ENCODE measurements at places on chromosomes 12 and 14. TPM values are rescaled to one million over a fixed set of nuclear protein-coding genes. Genes with fewer than 3 reads are reported as not detected.

The GLT8D2 gene
- 0.54 TPM for total RNA-seq

The SERPINA1 gene
- total RNA-seq, result 4.9 TPM

The CEBPE gene
- total RNA-seq, result not detected

DNA sequence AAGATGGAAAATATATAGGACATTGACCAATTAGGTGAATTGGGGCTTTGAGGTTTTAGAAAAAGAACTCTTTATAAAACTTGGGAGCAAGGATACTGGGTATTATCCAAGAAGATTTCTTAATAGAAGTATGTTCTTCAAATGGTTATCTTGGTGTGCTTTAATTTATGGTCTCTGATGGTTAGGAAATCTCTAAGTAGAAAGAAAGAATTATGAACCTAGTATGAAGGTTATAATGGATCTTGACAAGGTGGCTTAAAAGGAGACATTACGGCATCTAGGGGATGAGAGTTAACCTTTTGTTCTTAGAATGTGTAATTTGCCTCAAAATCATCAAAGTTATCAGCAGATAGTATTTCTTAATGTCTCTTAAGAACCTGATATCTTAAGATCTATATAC is 210.4 kb upstream of the PRICKLE1 start:
- H3K27me3 ChIP-seq, result no peaks in the 10 kb centered on the region
- H3K4me1 ChIP-seq, result no peaks in the 10 kb centered on the region
- no peak overlapping the region for H3K4me3 ChIP-seq
- no peak overlapping the region for H3K27ac ChIP-seq

DNA sequence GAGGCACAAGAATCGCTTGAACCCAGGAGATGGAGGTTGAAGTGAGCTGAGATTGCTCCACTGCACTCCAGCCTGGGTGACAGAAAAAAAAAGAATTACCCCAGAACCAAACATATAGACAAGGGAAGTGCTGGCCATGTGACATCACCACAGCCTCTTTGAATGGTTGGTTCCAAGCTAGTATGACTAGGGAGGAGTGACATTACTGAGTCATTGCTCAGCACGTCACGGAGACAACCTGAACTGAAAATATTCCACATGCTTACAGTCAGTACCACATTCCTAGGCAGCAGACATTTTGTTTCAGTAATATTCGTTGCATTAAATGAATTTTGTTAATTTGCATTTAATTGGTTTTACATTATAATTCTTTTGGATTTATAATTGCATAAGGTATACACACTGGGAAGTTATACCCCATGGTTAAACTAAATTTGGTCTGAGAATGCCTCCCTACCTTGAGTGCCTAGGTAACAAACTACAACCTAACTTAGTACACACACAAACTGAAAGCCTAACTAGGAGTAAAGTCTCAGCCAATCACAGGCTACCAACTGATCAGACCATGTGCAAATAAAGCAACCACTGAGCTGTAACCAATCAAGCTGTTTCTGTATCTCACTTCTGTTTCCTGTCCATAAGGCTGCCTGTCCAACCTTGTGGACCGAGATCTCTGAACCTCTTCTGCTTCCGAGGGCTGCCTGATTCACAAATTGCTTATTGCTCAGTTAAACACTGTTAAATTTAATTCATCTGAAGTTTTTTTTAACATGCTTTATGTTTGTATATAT is 164.4 kb downstream of the CAND1 start:
- H3K27ac ChIP-seq, result no peak overlapping the region
- no peaks in the 10 kb centered on the region for H3K4me1 ChIP-seq
- no peak overlapping the region for H3K4me3 ChIP-seq
- no peak for DNase-seq

DNA sequence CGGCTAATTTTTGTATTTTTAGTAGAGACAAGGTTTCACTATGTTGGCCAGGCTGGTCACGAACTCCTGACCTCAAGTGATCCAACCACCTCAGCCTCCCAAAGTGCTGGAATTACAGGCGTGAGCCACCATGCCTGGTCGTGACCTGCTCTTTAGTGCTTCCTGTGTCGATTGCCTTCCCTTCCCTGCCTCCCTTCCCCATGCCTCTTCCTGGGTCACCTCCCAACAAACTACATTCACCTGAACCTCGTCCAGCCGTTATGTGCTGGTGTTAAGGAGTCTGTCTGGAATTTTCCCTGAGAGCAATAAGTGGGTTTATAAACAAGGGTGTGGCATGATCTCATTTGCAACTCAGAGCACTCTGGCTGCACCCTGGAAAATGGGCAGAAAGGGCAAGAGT is 32.1 kb upstream of the C12orf76 start:
- H3K27ac ChIP-seq, result no peak overlapping the region
- no peak overlapping the region for H3K4me3 ChIP-seq
- H3K36me3 ChIP-seq, result no peaks in the 10 kb centered on the region
- no peak for DNase-seq

DNA sequence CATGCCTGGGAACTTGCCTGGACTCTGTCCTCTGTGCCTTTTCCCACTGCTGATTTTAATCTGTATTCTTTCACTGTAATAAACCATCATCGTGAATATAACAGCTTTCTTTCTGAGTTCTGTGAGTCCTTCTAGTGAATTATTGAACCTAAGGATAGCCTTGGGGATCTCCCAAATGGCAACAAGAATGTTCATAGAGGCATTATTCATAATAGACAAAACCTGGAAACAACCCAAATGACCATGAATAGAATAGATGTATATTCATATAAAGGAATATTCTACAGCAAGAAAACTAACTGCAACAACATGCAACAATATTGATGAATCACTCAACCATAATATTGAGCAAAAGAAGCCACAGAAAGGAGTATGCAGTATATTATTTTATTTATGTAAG is 44.7 kb upstream of the CEP83 start:
- H3K4me3 ChIP-seq, result no peak overlapping the region
- H3K36me3 ChIP-seq, result no peaks in the 10 kb centered on the region
- no peaks in the 10 kb centered on the region for H3K4me1 ChIP-seq
- peaks cover 2% of the 10 kb centered on the region for H3K27me3 ChIP-seq
- no peak overlapping the region for H3K27ac ChIP-seq

- no peak for DNase-seq
- no peaks in the 10 kb centered on the region for H3K4me1 ChIP-seq
- no peaks in the 10 kb centered on the region for H3K36me3 ChIP-seq
- H3K27ac ChIP-seq, result no peak overlapping the region
- H3K27me3 ChIP-seq, result no peaks in the 10 kb centered on the region
Observed at GRCh38 chr12:100553936-100554335, 19.5 kb upstream of the GAS2L3 start.

- H3K4me1 ChIP-seq, result no peaks in the 10 kb centered on the region
- no peak overlapping the region for H3K4me3 ChIP-seq
- DNase-seq, result no peak
- H3K36me3 ChIP-seq, result no peaks in the 10 kb centered on the region
Observed at GRCh38 chr14:65720171-65720570, 307.6 kb downstream of the FUT8 start.

DNA sequence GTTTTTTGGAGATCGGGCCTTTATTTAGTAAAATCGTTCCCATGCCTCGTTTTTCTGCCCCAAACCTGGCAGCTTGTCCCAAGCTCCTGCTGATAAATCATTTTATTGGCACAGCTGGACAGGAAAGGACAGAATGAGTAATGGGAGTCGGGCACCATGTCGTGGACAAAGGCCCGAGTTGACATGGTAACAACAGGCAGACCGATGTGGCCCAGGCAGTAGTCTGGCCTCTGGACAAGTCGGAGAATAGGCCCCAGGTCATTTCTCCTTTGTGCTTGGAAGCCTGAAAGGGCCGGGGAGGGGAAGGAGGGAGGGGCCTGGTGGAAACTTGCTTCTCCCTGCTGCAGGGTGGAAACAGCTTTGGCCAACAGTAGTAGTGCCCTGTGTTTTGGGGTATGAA is 234.9 kb downstream of the SUDS3 start:
- H3K4me1 ChIP-seq, result no peaks in the 10 kb centered on the region
- H3K4me3 ChIP-seq, result no peak overlapping the region
- DNase-seq, result no peak
- no peak overlapping the region for H3K27ac ChIP-seq
- no peaks in the 10 kb centered on the region for H3K36me3 ChIP-seq

DNA sequence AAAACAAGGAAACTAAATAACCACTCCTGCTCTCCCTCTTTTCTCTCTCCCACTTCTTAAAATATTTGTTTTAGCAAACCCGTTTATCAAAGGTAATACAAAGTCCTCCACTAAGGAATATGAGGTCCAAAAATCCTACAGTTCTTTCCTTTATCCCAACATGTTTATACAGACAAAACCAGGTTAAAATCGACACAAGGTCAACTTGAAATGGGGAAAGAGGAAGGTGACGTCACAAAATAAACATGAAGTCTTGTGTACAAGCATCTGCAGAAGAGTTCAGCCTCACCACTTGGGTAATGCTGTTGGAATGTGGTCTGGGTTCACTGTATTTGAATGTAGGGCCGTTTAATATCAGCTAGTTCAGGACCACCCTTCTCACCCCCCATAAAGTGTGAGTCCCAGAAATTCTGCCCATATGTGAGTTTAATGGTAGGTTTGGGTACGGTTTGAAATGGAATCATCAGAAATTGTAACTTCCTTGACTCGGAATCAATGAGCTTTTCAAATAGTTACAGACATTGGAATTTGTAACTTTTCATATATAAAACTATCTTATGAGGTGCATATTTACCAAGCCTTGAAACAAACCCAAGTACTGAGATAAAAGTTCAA is 120.0 kb upstream of the SLC38A2 start:
- H3K36me3 ChIP-seq, result no peaks in the 10 kb centered on the region
- peaks cover 43% of the 10 kb centered on the region for H3K4me1 ChIP-seq
- no peaks in the 10 kb centered on the region for H3K27me3 ChIP-seq
- peak overlapping the region; percentile 95 for H3K27ac ChIP-seq
- peak; percentile 89 for DNase-seq
- no peak overlapping the region for H3K4me3 ChIP-seq

GRCh38 chr12:25404955-25405354 is 148.1 kb downstream of the LMNTD1 start:
- no peaks in the 10 kb centered on the region for H3K27me3 ChIP-seq
- no peak overlapping the region for H3K4me3 ChIP-seq
- no peaks in the 10 kb centered on the region for H3K4me1 ChIP-seq
- no peaks in the 10 kb centered on the region for H3K36me3 ChIP-seq
- no peak overlapping the region for H3K27ac ChIP-seq

GRCh38 chr12:13980538-13981295 is 685 bp downstream of the GRIN2B start:
- H3K27me3 ChIP-seq, result peaks cover 7% of the 10 kb centered on the region
- no peaks in the 10 kb centered on the region for H3K4me1 ChIP-seq
- H3K36me3 ChIP-seq, result peaks cover 3% of the 10 kb centered on the region
- no peak for DNase-seq

DNA sequence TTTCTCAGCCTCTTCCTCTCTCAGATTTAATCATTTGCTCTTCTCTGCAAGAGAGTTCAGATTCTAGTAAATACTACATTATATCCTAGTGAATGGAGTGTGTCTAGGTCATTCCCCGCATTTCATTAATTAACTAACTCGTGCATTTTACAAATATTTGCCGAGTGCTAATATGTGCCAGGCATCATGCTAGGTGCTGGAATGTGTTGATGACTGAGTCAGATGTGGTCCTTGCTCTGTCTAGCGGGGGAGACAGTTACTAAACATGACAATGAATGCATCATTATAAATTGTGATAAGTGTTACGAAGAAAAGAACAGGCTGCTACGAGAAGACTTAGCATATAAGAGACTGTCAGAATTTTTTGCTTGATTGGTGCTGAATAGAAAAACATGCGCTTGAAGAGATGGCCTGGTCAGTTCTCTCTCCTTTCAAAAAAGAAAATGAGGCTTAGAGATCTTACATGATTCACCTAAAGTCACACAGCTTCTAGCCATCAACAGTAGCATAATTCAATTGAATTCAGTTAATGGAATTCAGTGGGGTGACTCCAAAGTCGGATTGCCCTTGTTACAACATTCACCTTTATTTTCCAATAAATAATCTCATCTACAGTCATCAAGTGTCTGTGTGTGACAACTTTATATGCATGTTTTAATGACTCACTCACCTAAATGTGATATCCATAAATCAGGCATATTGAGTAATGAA is 48.7 kb upstream of the MAX start:
- DNase-seq, result no peak
- H3K27ac ChIP-seq, result no peak overlapping the region
- H3K4me3 ChIP-seq, result no peak overlapping the region
- H3K36me3 ChIP-seq, result no peaks in the 10 kb centered on the region

DNA sequence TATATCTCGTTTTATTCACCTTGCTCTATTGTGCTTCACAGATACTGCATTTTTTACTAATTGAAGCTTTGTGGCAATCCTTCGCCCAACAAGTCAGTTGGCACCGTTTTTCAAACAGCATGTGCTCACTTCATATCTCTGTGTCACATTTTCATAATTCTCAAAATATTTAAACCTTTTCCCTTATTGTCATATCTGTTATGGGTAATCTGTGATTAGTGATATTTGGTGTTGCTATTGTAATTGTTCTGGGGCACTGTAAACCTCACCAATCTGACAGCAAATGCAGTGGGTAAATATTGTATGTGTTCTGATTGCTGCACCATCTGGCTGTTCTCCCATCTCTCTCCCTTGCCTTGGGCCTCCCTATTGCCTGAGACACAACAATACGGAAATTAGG is 191.3 kb downstream of the BTG1 start:
- H3K4me3 ChIP-seq, result no peak overlapping the region
- H3K4me1 ChIP-seq, result no peaks in the 10 kb centered on the region
- no peaks in the 10 kb centered on the region for H3K27me3 ChIP-seq
- no peak for DNase-seq
- no peak overlapping the region for H3K27ac ChIP-seq
